CD4-positive, alpha-beta T cell (primary cell): ENCODE measurements at places on chromosomes 11 and 22. TPM values are rescaled to one million over a fixed set of nuclear protein-coding genes. Genes with fewer than 3 reads are reported as not detected.

CD3D gene
- total RNA-seq, result 265 TPM

MIOX gene
- total RNA-seq, result not detected

NFAM1 gene
- total RNA-seq, result 0.34 TPM

RAB36 gene
- 0.87 TPM for total RNA-seq

GSTT2 gene
- total RNA-seq, result not detected

LINC01488 gene
- total RNA-seq, result not detected

BCL2L13 gene
- 8.1 TPM for total RNA-seq

APOA4 gene
- total RNA-seq, result not detected

OR5T2 gene
- total RNA-seq, result not detected

CCDC73 gene
- total RNA-seq, result not detected

AHNAK gene
- 320 TPM for total RNA-seq

UBQLNL gene
- 0.30 TPM for total RNA-seq

THY1 gene
- total RNA-seq, result not detected

MTCH2 gene
- 11.8 TPM for total RNA-seq

MMP27 gene
- total RNA-seq, result not detected

UBASH3B gene
- total RNA-seq, result 24.5 TPM

CREB3L1 gene
- not detected for total RNA-seq

ACRV1 gene
- not detected for total RNA-seq

KRTAP5-10 gene
- total RNA-seq, result not detected

STARD10 gene
- total RNA-seq, result 12.9 TPM

ZNF214 gene
- not detected for total RNA-seq

BRSK2 gene
- 0.55 TPM for total RNA-seq

PAX6 gene
- total RNA-seq, result not detected
